ENCODE measurements at places on chromosomes 16 and 17. TPM values are rescaled to one million over a fixed set of nuclear protein-coding genes. Genes with fewer than 3 reads are reported as not detected.

DNA sequence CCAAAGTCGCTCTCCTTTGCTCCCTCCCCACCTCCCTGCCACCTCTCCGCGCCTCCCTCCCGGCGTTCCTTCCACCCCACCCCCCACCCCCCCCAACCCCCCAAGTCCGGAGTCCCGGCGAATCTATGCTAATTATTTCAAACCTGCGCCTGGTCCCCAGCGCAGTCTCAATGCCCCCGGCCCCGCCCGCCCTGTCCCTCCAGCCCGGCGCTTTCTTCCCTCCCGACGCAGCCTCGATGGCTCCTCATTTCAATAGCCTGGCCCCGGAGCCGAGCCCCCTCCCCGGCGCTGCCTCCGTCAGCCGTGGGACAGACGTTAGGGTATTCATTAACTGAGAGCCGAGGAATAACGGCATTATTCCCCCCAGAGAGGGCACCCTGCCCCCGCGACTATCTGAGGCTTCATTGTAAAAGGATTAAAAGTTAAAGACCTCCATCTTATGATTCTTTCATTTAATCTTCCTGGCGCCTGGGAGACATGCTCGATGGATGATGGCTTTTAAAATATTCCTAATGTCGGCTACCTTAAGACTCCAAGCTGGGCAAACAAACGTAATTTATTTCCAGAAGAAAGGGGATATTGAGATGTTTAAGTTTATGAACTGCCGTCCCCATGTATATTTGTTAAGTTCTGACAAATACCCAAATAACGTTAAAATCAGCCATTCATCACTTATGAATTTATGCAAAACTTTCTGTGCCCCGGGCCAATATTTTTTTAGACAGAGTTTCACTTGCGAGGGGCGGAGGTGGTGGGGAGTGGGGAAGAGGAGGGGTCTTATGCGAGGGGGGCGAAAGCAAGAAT lies 3.4 kb downstream of the NOG start:
- DNase-seq, result no peak

- no peak for DNase-seq
These were observed 89.2 kb downstream of the ZZEF1 start for GRCh38 chr17:4053596-4053995.

GRCh38 chr17:4769628-4770027 lies 2.1 kb upstream of the TM4SF5 start:
- no peak for DNase-seq

- DNase-seq, result no peak
These were observed 5.9 kb downstream of the ADAD2 start for GRCh38 chr16:84196727-84197394.

GRCh38 chr17:65523411-65523810 lies 38.0 kb downstream of the AXIN2 start:
- no peak for DNase-seq

PRSS53 gene
- total RNA-seq, result 2.4 TPM

COX11 gene
- 47.4 TPM for total RNA-seq

C17orf78 gene
- not detected for total RNA-seq
